ENCODE measurements at places on chromosomes 1 and 21.

DNA sequence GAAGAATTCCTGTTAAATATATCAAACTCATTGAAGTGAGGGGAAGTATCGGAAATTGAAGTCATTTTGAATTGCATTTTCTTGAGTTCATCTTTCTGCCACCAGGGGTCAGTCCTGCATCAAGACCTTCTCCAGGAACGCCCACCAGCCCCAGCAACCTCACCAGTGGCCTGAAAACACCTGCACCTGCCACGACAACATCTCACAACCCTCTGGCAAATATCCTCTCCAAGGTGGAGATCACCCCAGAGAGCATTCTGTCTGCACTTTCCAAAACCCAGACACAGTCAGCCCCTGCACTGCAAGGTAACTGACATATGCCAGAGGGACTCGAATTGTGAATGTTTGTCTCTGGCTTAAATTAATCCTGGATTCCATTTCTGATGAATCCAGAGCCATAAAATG, 22.8 kb upstream of the TARS2 start:
- DNase-seq: no peak

GRCh38 chr1:200479816-200480215, 70.0 kb upstream of the ZNF281 start:
- DNase-seq: no peak

DNA sequence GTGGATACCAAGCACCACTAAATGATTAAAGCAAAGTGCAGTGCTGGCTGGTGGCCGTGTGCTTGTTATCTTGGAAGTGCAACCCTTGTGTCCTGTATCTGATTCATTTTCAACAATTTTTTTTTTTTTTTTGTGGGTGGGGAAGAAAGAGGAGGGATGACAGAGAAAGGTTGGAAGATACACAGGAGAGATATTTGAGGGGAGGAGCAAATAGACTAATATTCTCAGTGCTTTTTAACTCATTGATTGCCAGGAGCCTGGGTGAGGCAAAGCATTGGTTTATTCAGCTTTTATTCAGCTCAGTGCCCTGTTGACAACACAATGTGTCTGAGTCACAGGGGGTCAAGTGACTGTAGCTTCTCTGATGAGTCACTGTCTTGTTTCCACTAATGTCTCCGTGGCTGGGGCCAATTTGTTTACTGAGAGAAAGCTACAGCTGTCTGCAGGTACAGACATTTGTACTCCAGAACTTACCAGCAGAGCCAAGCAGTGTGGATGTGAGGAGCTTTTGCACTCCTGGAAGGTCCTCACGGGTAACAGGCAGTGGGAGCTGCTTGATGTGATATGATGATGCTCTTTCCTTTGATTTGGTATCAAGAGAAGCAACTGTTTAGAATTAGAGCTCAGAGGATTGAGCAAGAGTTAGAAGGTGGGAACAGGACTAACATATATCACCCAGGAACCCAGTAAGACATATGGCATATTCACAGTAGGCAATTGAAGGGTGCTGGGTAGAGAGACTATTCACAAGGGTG, 23.6 kb upstream of the DNM3 start:
- no peak for DNase-seq

- DNase-seq: no peak
Observed at GRCh38 chr21:34372321-34372720, 3.0 kb upstream of the SMIM11 start.

DNA sequence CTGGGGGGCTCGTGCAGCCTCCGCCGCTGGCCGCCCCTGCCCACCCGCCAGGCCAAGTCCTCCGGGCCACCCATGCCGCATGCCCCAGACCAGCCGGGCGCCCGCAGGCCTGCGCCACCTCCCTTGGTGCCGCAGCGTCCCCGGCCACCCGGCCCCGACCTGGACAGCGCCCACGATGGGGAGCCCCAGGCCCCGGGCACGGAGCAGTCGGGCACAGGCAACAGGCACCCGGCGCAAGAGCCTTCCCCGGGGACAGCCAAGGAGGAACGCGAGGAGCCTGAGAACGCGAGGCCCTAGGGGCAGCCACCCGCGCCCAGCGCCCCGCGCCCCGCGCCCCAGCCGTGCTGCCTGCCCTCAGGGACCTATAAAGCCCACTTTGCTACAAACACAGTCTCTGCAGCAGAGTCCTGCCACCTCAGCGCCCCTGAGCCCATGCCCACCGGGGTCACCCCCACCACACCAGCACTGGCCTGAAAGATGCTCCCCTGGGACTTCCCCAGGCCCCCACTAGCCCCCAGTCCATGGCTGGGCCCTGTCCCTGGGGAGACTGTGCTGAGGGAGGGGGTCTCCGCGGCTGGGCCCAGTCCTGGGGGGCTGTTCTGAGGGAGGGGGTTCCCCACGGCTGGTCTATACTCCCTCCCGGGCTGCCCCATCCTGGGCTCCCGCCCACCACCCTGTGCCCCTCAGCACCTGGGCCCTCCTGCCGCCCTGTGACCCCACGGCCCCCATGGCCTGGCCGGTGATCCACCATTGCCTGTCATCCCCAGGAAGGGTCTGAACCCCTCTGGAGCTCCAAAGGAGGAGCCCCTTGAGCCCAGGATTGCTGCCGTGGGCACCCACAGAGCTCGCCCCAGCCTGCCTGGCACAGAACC, 8.6 kb downstream of the TNFRSF18 start:
- DNase-seq: no peak

- no peak for DNase-seq
Observed at GRCh38 chr1:184531296-184531695, 144.5 kb downstream of the C1orf21 start.

Data from AG04449 (cell line).